ENCODE measurements at places on chromosomes 11 and 22.

- no peak for DNase-seq
Measured at GRCh38 chr22:45812910-45813309, 141.3 kb downstream of the ATXN10 start.

GRCh38 chr22:30044881-30045493 is 35.3 kb upstream of the HORMAD2 start:
- DNase-seq: no peak

GRCh38 chr11:131595797-131596196 is 225.4 kb downstream of the NTM start:
- DNase-seq: no peak

- no peak for DNase-seq
Measured at GRCh38 chr22:17563936-17564391, 666 bp downstream of the SLC25A18 start.

GRCh38 chr11:218815-219593 is 11.5 kb downstream of the RIC8A start:
- DNase-seq: no peak

GRCh38 chr11:111019451-111019850 is 226.1 kb upstream of the POU2AF2 start:
- no peak for DNase-seq

- DNase-seq: no peak
Measured at GRCh38 chr11:45817191-45817590, 12.2 kb downstream of the SLC35C1 start.

DNA sequence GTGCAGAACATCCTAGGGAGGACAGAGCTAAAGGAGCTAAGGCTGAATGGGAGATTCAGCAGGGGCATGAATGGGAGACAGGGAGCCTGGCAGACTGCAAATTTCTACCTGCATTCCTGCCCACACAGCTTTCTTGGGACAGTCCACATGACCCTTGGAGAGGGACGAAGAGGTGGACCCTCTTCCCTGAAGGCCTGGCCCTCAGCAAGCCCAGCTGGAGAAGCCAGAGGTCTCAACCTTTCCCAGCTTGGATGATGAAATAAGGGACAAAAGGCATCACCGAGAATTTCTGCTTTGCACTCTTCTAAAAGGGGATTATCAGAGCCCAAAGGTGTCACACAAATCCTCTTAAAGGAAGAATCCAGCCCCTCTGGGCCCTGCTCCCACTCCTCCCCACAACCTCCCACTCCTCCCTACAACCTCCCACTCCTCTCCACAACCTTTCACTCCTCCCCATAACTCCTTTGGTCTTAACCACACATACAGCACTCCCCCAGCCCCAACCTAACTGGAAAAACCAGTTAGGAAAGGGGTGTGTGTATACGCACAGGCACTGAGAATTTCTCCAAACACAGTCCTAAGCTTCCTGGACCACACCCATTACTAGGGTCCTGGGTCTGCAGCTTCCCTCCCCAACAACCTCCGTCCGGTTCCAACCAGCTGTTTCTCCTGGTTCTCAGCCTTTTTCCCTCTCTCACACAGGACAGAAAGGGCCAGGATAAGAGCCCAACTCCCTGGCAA is 38.4 kb downstream of the RPL27A start:
- no peak for DNase-seq

- DNase-seq: no peak
Measured at GRCh38 chr11:59678118-59678812, 9.4 kb upstream of the PATL1 start.

GRCh38 chr11:46144741-46145140 is 23.5 kb upstream of the PHF21A start:
- no peak for DNase-seq

GRCh38 chr11:88352139-88352538 is 14.6 kb upstream of the CTSC start:
- no peak for DNase-seq

DNA sequence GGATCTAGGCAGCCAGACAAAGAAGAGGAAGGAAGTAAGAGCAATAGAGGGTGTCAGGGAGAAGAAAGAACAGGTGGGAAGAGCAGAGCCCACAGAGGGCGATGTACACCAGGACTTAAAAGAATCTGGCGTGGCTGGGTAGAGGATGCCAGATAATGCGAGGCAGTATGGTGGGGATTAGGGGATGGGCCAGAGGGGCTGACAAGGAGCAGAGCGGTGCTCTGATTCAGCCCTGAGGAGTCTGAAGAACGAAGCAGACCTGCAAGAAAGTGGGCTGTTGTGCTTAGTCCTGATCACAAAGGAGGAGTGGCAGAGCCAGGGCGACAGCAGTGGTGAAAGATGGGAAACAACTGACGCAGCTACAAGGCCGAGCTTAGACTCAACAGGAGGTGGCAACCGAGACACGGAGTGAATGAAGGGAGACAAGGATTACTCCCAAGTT is 163.7 kb downstream of the LARGE1 start:
- no peak for DNase-seq

DNA sequence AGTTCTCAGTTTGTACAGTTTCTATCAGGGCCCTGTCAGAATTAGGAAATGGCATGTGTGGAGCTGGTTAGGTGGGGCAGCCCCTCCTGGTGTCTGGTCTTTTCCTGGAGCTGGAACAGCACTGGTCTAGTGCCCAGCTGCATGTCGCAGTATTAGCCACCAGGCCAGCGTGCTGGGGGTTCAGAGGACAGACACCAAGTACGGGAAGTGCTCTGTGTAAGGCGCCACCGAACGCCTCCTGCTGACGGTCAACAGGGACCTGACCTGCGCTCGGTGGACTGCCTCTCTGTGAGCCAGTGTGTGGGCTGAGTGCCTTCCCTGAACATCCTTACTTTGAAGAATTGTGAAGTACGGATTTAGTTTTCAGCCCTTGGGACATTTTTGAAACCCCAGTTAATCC is 33.9 kb downstream of the AP2A2 start:
- no peak for DNase-seq

GRCh38 chr11:70736937-70737640 is 338.8 kb downstream of the CTTN start:
- DNase-seq: no peak

DNA sequence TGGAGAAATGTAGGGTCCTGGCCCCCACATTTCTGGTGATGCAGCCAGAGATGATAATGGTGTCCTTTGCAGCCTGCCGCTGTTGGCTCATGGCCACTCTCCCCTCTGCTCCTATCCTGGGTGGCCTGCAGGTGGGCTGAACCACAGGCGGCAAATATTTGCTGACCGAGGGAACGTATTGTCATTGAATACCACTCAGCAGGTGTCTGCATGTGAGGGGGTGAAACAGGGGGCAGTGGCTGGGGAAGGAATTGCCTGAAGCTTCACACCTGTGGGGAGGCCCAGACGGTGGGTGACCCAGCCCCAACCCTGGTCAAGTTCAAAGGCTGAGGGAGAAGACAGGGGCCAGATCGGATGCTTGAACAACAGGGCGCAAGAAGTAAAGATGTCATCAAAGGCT is 73.3 kb upstream of the WNT11 start:
- no peak for DNase-seq

GRCh38 chr22:28899199-28899853 is 16.0 kb downstream of the ZNRF3 start:
- DNase-seq: no peak

- no peak for DNase-seq
Measured at GRCh38 chr11:119539583-119539982, 116.6 kb upstream of the THY1 start.

DNA sequence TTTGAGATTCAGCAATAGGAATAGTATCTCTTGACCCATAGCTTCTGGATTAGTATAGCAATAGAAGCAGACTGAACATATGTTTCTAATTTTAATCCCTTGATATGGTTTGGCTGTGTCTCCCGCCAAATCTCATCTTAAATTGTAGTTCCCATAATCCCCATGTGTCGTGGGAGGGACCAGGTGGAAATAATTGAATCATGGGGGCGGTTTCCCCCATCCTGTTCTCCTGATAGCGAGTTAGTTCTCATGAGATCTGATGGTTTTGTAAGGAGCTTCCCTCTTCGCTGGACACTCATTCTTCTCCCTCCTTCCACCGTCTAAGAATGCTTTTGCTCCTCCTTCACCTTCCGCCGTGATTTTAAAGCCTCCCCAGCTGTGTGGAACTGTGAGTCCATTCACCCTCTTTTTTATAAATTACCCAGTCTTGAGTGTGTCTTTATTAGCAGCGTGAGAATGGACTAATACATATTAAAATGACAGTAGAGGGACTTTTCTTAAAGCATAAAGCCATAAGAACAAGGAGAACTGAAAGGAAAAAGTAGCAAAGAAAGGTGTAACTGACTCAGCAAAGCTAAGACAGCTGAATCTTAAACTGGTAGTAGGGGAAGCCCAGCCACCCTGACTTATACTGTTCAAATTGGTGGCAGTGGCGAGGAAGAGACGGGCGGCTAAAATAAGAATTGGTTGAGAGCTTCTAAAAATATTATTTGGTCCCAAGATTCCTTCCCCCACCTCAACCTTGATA is 20.3 kb upstream of the SLN start:
- no peak for DNase-seq

DNA sequence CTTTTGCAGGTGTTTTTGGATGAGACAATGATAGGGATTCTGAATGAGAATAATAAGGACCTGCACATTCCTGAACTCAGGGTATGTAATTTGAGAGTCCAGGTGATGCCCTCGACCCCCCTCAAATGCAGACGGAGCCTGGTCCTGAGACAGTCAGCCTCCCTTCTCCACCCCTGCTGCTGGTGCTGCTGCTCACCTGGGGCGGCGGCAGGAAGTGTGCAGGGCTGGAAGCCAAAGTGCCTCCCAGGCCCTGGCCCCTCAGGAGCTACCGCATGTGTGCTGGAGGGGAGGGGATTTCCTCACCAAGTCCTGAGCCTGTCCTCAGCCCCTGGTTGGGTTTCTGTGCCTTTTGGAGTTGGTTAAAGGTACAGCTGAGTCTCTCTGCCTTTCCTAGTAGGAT is 19.0 kb upstream of the GLB1L2 start:
- no peak for DNase-seq

- DNase-seq: no peak
Measured at GRCh38 chr11:76550781-76551180, 106.0 kb downstream of the EMSY start.

DNA sequence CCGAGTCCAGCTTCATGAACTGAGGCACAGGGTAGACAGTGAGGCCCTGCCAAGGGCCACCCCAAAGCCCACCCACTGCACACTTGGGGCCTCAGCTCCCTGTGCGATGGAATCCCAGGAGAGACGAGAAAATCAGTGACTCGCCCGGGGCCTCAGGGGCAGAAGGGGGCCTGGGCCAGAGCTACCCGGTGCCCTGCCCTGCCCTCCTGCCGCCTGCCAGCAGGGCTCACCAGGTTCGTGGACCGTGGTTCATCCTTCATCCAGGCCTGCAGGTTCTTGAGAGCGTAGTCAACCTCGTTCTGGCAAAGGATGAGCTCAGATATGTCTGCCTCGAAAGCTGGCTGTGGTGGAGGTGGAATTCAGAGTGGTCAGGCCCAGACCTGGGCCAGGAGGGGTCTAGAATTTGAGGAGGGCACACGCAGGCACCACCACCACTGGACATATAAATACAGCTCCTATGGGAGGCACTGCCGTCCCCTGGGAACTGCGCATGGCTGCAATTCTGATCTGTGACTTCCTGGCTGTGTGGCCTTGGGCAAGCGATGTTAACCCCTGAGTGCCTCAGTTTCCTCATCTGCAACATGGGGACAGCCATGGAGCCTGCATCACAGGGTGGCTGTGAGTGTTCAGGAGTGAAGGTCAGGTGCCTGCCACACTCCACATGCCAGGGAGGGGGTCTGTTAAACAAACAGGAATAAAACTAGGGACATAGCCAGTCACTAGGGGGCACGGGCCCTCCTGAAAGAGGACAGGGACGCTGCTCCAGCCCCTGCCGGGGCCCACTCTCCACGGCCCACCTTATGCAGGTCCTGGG is 7.5 kb downstream of the ALDH3B2 start:
- no peak for DNase-seq

GRCh38 chr22:49586244-49586748 is 241.4 kb downstream of the BRD1 start:
- no peak for DNase-seq

DNA sequence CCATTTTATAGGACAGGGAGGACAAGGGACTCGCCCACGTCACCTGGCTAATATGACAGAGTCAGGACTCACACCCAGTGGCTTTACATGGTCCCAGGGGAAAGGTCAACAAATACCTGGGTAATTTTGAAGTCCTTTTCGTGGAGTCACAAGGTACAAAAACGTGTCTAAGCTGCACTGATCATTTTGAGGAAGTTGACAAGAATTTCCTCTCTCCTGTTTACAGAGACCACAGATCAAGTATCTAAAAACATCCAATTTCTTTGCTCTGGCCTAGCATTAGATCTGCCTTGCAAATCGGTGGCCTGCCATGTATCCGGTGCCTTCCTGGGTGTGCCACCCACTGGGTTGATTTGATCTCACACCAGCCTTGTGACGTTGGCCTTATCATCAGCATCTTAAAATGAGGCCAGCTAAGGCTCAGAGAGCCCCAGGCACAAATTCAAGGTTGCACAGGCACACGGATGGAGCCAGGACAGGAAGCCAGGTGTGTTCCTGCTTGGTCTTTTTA is 17.6 kb downstream of the GDPD5 start:
- DNase-seq: no peak

DNA sequence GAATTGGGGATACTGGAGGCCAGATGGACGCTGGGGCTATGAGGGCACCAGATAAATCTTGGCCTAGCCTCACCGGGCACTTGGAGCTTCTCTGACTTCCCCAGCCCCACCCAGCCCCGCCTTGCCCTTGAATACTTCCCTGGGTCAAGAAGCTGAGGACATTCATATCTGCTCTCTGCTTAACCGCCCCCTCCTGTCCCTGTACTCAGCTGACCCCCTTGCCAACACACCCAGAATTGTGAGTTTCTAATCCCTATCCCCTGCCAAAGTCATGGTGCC is 22.0 kb downstream of the FADS3 start:
- no peak for DNase-seq

DNA sequence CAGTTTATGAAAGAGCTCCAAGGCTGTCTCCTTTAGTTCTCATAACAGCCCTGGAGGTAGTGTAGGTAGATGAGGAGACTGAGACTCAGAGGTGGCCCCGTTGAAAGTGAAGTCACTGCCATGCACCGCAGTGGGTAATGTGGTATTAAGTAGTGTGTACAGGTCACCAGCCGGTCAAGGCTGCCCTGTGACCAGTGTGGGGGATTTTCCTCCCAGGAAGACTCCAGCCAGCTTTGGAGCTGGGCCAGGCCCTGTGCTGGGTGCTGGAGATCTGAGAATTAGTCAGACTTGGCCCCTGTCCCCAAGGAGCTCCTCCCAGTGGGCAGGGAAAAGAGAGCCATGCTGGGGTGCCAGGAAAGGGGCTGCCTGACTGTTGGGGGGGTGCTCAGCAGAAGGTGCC is 5.3 kb downstream of the OMP start:
- DNase-seq: no peak

DNA sequence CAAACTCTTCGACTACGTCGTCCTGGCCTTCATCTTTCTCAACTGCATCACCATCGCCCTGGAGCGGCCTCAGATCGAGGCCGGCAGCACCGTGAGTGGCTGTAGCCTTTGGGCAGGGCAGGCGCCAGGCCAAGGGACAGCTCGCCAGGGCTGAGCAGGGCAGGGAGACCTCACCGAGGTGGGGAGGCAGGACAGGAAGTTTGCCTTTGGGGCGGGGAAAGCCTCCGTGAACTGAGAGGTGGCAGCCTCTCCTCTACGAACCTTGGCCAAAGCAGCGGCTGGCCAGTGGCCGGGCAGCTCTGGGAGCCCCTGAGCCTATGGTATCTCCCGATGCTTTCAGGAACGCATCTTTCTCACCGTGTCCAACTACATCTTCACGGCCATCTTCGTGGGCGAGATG is 93.2 kb downstream of the CACNA1I start:
- DNase-seq: no peak

- no peak for DNase-seq
Measured at GRCh38 chr22:41935509-41935908, 8.9 kb upstream of the TNFRSF13C start.

- no peak for DNase-seq
Measured at GRCh38 chr11:100182350-100182749, 504.7 kb upstream of the ARHGAP42 start.

Data from C1 segment of cervical spinal cord (tissue), 14 donors.